ENCODE measurements at places on chromosomes 5 and 9.

- H3K36me3 ChIP-seq, result no peaks in the 10 kb centered on the region
- DNase-seq, result no peak
- H3K27me3 ChIP-seq, result no peaks in the 10 kb centered on the region
- H3K4me3 ChIP-seq, result no peak overlapping the region
- no peaks in the 10 kb centered on the region for H3K4me1 ChIP-seq
- H3K27ac ChIP-seq, result no peak overlapping the region
These were observed 23.0 kb downstream of the SLC36A1 start for GRCh38 chr5:151470439-151470838.

- H3K36me3 ChIP-seq, result no peaks in the 10 kb centered on the region
- no peaks in the 10 kb centered on the region for H3K27me3 ChIP-seq
- no peak overlapping the region for H3K27ac ChIP-seq
These were observed 1.1 kb upstream of the ADAMTSL1 start for GRCh38 chr9:18472841-18473251.

GRCh38 chr9:29285818-29286217, 1712.5 kb upstream of the C9orf72 start:
- no peaks in the 10 kb centered on the region for H3K27me3 ChIP-seq
- H3K4me3 ChIP-seq, result no peak overlapping the region
- no peaks in the 10 kb centered on the region for H3K36me3 ChIP-seq
- no peak overlapping the region for H3K27ac ChIP-seq

- no peaks in the 10 kb centered on the region for H3K4me1 ChIP-seq
- DNase-seq, result no peak
- H3K27me3 ChIP-seq, result no peaks in the 10 kb centered on the region
- H3K36me3 ChIP-seq, result no peaks in the 10 kb centered on the region
These were observed 441.6 kb upstream of the BRINP1 start for GRCh38 chr9:119810645-119811429.

- no peaks in the 10 kb centered on the region for H3K27me3 ChIP-seq
- H3K4me3 ChIP-seq, result no peak overlapping the region
- H3K27ac ChIP-seq, result no peak overlapping the region
These were observed 377.8 kb upstream of the IRX2 start for GRCh38 chr5:3129252-3129651.

DNA sequence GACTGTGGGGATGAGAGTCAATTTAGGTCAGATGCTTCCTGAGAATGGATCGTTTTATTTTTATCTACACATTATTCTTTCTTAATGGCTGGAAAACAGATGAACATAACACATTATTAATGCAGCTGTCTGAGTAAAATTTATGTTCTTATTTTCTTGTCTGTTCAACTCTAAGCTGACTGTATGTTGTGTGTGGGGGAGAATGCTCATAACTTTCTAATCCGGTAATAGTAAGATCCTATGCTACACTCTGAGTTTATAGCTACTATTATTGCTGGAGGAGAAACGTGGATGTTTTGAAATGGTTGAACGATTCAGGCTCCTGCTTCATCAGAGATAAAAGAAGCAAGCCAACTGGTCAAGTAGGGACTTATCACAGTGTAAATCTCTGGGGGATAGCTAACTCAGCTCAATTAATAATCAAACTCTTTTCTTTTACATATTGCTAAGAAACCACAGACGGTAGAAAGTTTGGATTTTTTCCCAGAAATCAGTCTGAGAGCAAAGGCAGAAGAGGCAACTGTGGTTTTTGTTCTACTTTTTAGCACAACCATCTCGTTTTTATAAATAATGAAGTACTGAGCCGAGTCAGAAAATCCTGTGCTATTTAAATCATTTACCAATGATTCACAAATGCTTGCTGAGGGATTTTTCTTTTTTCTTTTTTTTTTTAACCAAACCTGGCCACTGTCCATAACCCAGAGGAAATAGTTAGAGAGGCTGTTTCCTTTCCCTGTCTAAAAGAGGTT, 265.0 kb upstream of the FAM174A start:
- no peak overlapping the region for H3K4me3 ChIP-seq
- H3K27ac ChIP-seq, result no peak overlapping the region
- no peaks in the 10 kb centered on the region for H3K36me3 ChIP-seq
- DNase-seq, result no peak
- H3K4me1 ChIP-seq, result no peaks in the 10 kb centered on the region
- no peaks in the 10 kb centered on the region for H3K27me3 ChIP-seq
